ENCODE measurements at places on chromosomes 11 and 22. TPM values are rescaled to one million over a fixed set of nuclear protein-coding genes. Genes with fewer than 3 reads are reported as not detected.

Gene SLC25A45
- 7.1 TPM for total RNA-seq

Gene BTG4
- total RNA-seq = not detected

Gene APLP2
- 502 TPM for total RNA-seq

Gene CRELD2
- 56.6 TPM for total RNA-seq

DNA sequence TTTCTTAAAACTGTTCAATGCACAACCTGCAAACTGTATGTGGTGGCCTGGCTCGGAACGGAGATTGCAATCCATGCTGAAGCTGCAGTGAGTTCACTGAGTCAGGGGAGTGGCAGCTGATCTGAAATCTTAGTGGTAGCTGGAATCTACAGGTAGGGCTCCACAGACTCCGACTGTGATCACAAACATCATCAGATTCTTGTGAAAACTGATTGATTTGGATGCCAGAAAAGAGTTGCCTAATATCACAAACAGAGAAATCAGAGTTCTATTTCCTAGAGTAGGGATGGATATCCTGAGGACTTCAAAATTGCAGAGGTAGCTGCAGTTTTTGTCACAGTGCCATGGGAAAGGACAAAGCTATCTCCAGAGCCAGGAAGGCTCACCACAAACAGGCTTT is 57.5 kb upstream of the SC5D start:
- no peak for DNase-seq

DNA sequence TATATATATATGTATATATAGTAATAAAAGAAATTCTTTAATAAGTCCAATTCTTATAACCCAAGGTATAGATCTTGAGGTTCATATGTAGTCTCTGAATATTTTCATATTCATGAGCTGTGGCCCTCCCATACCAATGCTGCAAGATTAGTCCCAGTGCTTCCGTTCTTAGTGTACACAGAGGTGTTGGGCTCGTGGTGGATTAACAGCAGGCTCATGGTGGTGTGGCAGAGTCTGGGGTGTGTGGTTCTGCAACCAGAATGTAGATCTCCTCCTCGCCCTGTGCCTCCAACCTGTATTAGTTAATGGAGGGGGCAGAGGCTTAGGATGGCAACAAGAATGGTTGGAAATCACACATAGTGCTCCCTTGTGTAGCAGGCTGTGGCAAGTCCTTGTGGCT is 16.8 kb downstream of the PRDM10 start:
- DNase-seq = no peak

DNA sequence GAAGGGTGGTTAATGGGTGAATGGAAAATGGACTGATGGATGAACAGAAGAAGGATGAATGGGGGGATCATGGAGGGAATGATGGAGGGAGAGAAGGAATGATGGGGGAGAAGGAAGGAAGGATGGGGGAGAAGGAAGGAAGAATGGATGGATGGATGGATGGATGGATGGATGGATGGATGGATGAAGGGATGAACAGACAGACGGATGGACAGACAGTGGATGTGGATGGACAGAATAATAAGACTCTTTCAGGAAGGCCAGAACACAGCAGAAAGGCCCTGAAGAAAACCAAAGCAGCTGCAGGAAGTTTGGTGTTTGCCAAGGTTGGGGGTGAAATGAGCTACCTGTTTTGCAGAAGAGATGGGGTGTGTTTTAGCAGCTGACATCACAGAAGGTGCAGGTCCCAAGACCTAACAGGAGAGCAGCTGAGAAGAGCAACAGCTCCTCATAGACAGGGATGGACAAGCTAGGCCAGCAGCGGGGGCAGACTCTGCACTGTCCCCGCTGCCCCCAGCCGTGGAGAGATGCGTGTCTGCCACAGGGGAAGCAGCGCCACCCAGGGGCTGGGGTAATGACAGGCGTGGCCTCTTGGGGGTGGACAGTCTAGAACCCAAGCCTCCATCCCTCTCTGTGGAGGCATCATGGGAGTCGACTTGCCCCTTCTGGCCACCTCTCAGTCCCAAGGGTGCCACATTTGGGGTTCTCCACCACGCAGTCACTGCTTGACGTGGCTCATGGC is 17.9 kb downstream of the C1QTNF6 start:
- DNase-seq = no peak

- DNase-seq = no peak
Measured at GRCh38 chr11:75344761-75345454, 6.6 kb downstream of the ARRB1 start.

GRCh38 chr11:110527146-110527545 is 97.4 kb downstream of the FDX1 start:
- no peak for DNase-seq

Data from mucosa of gallbladder (tissue), 1 donor.